ENCODE measurements at places on chromosomes 12 and 14.
A peak's percentile ranks its signal among the peaks of the same experiment; 100 is the strongest.

DNA sequence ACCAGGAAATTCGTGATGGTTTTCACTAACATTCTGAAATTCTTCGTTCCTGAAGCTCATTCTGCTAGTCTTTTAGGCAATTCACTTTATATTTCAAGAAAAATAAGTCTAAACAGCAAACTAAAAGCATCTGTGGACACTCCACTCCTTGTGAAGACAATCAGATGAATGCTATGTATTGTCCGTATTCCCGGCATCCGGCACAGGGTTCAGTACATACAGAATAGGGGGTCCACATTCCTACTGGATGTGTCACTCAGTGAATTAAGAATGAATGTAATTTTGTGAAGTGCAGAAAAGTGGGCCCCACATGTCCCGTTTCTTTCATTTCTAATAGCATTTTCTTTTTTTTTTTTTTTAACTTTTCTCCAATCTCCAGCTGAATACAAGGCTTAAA is 241.3 kb downstream of the GRIN2B start:
- no peak for DNase-seq

GRCh38 chr12:131537267-131537958 is 173.5 kb upstream of the SFSWAP start:
- DNase-seq: no peak

- peak; percentile 92 for DNase-seq
These were observed 3.4 kb downstream of the PLEKHG3 start for GRCh38 chr14:64707661-64708060.

- peak; percentile 88 for DNase-seq
These were observed 16.0 kb upstream of the SELPLG start for GRCh38 chr12:108649669-108650068.

GRCh38 chr12:132400011-132400641 is 70.7 kb upstream of the GALNT9 start:
- peak; percentile 91 for DNase-seq

GRCh38 chr14:96602186-96602585 is 100.0 kb downstream of the PAPOLA start:
- no peak for DNase-seq

GRCh38 chr14:27164139-27164538 is 566.3 kb upstream of the NOVA1 start:
- no peak for DNase-seq

- no peak for DNase-seq
These were observed 250.2 kb upstream of the GRIP1 start for GRCh38 chr12:66929121-66929520.

DNA sequence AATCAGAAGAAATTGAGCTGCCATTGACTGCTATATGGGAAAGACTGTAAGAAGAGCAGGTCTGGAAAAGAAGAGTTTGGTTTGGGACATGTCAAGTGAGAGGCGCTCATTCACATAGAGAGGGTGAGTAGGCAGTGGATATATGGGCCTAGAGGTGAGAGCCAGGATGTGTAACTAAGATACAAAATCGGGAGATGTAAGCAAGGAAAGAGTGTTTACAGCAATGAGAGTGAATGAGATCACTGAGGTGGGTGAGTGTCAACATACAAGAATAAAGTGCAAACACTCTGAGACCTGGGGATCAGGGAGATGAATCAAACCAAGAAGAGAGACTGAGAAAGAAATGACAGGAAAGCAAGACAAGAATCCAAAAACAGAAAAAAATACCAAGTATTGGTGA is 58.0 kb upstream of the RTRAF start:
- DNase-seq: no peak

DNA sequence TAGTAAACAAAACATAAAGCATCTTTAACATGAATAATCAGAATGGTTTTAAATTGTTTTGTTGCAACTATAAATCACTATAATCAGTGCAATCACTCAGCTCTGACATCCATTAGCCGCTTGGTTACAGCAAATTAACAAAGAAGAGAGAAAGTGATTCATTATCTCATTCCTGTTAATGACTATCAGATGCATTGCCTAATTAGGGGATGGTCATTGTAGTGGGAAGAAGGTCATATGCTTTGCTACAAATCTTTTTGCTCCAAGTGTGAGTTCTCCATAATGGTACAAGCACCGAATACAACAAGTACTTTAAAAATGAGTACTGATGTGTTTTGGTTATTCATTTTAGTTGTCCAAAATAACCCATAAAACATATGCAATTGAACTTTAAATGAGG is 272.0 kb downstream of the AKAP6 start:
- DNase-seq: no peak

DNA sequence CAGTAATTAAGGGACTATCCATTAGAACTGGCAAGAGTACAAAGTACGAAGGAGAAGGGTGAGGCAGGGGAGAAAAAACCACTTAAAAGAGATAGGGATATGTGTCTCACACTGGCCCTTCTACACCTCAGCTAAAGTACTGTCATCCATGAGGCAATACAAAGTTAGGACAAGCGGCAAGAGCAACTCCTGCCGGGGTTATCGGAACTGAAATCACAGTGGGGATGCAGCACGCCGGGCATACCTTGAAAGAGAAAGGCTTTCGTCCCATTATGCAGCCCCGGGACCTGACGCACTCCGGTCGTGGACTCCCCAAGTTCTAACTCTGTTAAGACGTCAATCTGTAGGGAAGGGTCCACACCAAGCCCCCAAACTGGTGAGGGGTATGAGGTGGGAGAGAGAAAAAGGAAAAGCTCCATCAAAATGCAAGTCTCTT is 1.1 kb downstream of the NELL2 start:
- peak; percentile 35 for DNase-seq

DNA sequence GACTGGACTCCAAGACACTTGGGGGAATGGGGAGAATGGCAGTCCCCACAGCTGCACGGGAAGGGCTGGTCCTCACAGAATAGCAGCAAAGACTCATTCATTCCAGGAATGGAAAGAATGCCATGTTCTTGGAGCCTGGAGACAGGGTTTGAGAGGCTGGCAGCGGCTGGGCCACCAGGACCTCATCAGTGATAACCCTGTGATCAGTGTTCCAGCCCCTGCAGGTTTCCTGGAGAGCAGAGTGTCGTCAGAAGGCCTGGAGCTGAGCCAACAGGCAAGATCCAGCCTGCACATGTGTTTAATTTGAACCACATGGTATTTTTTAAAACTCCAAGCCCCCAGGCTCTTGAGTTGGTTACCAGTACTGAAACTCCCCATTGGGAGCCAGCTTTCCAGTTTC is 11.3 kb downstream of the BDKRB1 start:
- DNase-seq: no peak

DNA sequence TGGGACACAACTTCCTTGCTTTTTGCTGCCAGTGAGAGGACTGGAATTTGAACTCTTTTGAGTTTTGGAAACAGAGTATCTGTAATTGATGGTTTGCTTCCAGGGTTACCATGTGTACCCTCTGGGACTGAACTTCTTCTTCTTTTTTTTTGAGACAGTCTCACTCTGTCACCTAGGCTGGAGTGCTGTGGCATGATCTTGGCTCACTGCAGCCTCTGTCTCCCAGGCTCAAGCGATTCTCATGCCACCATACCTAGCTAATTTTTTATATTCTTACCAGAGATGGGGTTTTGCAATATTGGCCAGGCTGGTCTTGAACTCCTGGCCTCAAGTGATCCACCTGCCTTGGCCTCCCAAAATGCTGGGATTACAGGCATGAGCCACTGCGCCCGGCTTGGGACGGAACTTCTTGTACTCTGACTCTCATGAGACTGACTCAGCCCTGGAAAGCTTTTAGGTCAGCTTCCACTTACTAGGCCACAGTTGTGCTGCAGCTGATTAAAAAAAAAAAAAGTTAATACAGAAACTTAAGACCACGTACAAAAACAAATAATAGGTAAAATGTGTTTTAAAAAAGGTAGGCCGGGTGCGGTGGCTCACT is 15.8 kb downstream of the SEL1L start:
- no peak for DNase-seq

DNA sequence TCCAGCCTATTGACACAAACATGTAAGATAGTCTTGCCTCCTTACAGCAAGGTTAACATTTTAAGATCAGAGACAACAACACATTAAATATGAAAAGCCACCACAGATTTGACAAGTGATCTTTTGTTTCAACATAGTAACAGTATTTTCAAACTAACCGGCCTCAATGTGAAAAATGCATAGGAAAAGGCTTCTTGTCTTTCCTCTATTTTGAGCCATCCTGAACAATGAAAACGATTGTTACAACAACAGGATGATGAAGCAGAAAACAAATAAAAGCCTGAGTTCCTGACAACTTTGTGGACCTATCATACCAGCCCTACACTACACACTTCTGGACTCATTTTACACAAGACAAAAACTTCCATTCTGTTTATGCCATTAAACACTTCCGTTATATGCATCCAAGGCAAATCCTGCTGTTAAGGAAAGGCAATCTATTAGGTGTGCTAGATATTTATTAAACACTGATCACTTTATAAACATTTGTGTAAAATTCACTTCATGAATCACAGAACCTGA is 37.3 kb downstream of the BAZ1A start:
- peak; percentile 75 for DNase-seq

GRCh38 chr12:53659571-53659981 is 16.3 kb downstream of the ATP5MC2 start:
- DNase-seq: peak; percentile 13

- DNase-seq: no peak
These were observed 19.0 kb upstream of the CLEC4E start for GRCh38 chr12:8559676-8560075.

GRCh38 chr12:65081496-65081895 is 39.6 kb downstream of the WIF1 start:
- no peak for DNase-seq

DNA sequence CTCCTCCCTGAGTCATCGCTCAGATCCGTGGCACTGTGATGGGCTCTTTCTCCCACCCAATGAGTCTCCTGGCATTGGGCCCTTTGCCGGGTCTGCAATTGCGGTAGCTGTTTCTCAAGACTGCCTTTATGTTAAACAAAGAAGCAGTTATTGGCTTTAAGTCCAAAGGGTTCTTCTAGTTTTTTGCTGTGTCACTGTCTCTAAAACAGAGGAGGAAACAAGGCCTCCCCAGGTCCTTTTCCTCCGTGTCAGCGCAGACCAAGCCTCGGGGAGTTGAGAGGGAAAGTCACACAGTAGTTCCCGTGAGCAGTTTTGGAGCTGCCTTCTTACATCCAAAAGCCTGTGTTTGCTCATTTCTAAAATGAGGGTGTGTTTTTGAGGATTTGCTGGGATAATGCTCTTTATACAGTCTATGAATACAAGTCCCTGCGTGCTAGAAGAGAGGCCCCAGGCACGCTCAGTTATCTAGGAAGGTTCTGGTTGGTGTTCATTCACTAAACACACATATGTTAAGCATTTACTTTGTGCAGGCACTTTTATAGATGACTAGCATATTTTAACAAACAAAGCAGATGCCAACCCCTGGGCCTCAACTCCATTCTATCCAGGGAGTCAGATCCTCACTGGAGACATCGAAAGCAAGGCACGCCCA is 126.0 kb upstream of the PZP start:
- no peak for DNase-seq

GRCh38 chr12:80412343-80412953 is 31.6 kb upstream of the PTPRQ start:
- DNase-seq: no peak

DNA sequence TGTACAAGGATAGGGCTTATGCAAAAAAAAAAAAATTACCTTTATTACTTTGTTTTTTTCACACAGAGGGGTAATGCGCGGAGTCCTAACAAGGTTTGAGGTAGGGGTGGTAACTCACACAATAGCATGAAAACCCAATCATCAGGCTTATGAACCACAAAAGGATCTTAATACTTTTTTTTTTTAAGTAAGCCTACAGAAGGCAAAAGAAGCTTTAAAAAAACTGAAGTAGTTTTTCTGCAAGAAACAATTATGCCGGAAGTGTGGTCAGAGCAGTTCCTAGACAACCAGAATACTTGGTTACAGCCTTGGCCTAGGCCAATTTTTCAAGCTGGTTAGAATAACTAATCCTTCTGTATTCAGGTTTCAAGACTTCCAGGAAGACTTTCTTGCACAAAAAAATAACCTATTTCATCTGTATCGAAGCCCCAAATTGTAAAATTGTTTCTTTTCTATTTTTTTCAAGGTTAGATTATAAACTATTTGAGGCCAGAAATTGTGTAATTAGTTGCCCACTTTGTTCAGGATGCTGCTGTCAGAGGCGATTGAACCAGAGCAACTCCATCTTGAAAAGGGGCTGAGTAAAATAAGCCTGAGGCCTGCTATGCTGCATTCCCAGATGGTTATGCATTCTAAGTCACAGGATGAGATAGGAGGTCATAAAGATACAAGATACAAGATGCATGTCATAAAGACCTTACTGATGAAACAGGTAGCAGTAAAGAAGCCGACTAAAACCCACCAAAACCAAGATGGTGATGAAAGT is 1.8 kb upstream of the GNS start:
- no peak for DNase-seq

DNA sequence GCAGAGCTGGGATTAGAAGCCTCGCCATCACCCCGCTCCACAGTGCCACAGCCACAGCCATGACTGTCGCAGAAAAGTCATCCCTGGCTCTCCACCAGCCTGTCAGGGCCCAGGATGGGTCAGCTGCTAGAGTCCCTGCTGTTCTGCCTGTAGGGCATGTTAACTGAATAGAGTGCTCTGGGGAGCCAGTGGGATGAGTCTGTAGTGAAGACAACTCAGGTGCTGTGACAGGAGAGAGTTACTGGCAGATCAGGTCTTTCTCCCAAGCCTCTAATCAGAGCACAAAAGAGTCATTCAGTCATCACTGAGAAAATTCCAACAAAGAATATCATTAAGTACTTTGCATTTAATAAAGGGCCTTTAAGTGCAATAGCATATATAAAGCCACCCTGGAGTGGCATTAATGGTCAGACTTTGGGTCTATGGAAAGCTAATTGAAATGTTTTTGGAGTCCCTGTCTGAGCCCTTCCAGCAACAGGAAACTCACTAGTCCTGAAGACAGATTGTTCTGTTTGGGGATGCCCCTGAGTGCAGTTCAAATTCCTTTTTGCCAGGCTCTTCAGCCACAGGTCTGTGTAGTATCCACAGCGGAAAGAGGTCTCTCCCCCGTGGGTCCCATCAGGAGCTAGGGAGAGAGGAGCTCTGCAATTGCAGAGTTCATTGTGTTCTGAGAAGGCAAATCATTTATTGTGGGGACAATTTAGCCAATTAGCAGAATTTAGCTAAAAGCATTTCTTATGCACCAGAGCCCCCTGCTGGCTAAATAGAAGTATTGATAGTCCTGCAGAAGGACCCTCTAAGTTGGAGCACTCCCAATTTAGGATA is 45.2 kb upstream of the C14orf132 start:
- DNase-seq: peak; percentile 41

DNA sequence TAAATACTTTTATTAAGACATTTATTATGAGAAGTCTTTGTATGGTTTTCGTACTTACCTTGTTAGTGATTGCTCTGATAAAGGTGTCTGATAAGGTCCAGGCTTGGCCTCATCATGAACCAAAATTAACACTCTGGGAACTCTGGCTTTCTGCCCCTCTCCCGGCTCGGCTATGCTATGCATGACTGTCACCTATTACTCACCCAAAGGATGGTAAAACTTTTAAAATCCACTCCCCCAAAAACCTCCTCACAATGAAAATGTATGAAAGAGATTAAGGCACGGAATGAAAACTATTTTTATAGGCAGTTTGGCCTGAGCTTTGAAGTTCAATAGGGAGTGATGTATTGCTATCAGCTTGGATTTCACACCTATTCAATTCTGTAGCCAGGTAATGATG is 217.3 kb upstream of the TBX3 start:
- DNase-seq: no peak
